ENCODE measurements at places on chromosomes 12 and 14. TPM values are rescaled to one million over a fixed set of nuclear protein-coding genes. Genes with fewer than 3 reads are reported as not detected.

- DNase-seq = no peak
Observed at GRCh38 chr12:91620992-91621391, 438.4 kb upstream of the DCN start.

GRCh38 chr12:124451637-124452243 is 115.7 kb downstream of the NCOR2 start:
- DNase-seq = no peak

DNA sequence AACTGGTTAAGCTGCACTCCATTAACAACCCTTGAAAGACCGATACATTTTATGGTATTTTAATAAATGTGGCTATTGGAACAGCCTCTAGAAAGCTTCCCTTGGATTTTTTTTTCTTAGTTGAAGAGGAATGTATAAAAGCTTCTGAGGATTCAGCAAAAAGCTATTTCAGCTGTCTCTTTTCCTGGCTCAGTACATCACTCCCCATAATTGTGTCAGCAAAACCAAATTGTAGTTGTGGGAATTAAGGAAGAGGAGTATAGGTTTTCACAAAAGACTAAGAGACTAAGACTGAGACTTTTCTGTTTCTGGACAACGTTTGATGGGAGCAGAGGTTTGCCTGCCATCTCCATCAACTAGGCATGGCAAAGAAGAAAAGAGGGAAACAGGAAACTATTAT is 106.5 kb downstream of the C12orf50 start:
- DNase-seq = no peak

- no peak for DNase-seq
Observed at GRCh38 chr14:51119411-51120051, 24.6 kb upstream of the TRIM9 start.

DNA sequence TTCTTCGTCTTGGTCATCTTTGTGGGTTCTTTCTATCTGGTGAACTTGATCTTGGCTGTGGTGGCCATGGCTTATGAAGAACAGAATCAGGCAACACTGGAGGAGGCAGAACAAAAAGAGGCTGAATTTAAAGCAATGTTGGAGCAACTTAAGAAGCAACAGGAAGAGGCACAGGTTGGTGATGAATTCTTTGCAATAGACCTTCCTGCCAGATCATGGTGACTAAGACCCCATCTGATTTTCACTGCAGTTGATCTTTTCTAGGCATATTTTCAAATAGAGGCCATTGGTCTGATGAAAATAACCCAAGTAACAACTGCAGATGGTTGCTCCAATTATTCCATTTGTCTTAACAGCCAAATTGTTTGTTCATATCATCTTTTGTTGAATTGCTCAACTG is 114.4 kb downstream of the SCN8A start:
- DNase-seq = no peak

DNA sequence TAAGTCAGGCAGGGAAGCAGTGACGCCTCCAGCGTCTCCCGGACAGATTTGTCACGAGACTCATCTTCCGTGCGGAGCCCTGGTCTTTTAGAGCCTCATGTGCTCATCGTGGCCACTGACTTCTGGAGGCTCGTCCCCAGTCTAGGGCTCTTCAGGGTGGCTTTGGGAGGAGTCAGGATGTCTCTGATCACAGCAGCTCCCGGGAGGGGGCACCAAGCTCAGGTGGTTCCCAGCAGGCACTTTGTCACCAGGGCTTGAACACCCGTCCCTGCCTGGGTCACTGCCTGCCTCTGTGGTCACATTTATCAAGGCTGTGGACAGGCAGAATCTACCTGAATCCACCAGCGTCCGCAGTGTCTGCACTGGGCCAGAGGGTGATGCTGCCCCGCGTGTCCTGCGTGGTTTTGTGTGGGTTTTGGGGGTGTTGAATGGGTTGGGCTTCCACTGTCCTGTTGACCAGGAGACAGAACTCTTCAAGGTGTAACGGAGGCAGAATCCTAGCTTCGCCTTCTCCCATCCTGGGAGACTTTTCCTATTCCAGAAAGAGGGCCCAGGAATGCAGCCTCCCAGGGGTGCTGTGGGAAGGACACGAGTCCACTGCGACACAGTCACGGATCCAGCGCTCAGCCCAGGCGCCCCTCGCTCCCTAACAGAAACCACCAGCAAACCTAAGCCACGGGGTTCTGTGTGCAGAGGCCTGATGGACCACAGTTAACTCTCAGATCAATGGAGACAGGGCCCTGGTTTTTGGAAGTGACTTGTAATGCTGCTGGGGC is 132.3 kb downstream of the ADGRD1 start:
- no peak for DNase-seq

- DNase-seq = no peak
Observed at GRCh38 chr14:76375484-76375883, 453 bp upstream of the ESRRB start.

DNA sequence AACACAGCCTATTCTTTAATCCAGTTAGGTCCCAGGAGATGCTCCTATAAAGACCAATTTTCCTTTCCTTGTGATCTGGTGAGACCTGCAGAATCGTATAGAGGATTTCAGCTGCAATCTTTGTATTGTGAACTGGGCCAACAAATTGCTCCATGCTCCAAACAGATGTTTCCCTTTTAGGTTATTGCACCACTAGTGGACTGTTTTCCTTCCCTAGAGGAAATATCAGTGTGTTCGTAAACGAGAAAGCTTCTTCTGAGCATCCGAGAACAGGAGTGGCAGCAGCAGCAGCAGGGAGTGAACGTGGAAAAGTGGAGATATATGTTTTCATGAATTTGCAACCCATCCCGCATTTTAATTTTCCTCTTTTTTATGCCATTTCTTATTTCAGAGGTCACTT is 344.1 kb upstream of the PDE3A start:
- no peak for DNase-seq

DNA sequence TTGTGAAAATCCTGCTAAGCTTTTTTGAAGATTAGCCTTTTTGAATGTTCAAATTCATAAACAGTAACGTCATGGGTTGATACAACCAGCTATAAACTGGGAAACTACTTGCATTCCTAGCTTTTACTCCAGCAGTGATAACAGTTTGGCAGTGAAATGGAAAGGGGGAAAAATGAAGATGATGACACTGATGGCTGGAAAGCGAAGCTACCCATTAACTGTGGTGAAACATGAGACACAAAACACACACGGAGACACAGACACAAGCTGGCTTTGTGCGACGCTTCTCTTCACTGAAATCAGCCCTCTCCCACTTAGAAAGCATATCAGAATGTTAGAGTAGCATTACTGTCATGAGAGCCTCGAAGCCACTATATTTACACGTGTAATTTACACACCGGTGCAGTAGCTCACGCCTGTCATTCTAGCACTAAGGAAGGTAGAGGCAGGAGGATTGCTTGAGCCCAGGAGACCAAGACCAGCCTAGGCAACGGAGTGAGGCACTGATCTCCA is 15.7 kb downstream of the VPS37B start:
- no peak for DNase-seq

GRCh38 chr12:83634726-83635267 is 948.1 kb downstream of the TMTC2 start:
- DNase-seq = no peak

DNA sequence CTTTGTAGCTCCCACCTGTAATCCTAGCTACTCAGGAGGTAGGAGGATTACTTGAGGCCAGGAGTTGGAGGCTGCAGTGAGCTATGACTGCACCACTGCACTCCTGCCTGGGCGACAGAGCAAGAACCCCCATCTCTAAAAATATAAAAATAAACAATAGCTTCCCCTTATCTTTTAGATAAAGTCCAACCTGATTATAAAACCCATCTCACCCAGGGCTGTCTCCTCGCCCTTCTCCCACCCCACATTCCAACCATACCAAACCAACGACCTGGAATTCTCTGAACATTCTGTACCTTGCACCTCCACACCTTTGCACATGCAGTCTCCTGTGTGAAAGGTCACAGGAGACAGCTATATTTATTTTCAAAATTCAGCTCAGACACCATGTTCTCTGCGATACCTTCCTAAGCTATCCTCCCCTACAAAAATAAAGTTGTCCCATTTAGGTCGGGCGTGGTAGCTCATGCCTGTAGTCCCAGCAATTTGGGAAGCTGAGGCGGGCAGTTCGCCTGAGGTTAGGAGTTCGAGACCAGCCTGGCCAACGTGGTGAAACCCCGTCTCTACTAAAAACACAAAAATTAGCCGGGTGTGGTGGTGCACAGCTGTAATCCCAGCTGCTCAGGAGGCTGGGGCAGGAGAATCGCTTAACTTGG is 7.7 kb downstream of the SLC7A7 start:
- no peak for DNase-seq

KLRK1 gene
- polyA plus RNA-seq = 27.0 TPM

KCNC2 gene
- 0.02 TPM for polyA plus RNA-seq

KRT82 gene
- 0.34 TPM for polyA plus RNA-seq

OASL gene
- 5.7 TPM for polyA plus RNA-seq

CMA1 gene
- 0.96 TPM for polyA plus RNA-seq
